ENCODE measurements at places on chromosomes 5 and 9.

GRCh38 chr5:34504967-34505366 is 151.2 kb upstream of the RAI14 start:
- no peak for DNase-seq

DNA sequence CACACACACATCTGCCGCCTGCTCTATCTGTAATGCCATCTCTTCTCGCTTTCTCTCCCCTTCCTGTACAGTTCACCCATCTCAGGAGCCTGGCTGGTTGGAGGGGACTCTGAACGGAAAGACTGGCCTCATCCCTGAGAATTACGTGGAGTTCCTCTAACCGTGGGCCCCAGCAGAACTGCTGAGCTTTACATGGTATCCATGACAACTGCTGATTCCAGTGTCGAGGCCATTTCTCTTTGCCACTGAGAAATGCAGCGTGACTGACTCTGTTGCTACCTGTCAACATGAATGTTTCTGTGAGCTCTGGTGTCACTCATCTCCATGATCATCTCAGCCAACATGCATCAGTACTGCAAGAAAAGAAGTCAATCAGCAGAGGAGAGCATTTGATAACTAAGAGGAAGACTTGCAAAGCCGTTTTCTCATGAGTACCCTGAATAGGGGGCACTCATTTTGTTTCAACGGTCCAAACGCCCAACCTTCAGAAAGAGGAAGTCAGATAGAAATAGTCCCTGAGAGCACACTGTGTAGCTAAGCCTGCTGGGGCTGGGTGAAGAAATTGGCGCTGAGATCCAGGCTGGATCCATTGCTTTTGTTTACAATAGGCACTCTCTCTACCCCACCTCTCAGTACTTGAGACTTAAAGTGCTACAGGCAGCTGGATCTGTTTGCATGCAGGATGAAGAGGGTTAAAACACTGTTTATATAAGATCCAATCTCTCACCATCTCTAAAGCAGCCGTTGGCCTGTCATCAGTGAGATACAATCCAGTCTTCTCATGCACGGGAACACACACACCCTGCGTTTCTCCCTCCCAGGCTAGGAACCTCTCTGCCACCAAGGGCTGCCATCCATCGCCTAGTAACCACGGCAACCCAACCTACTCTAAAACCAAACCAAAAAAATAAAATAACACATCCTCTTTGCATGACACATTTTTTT is 180.9 kb downstream of the NR3C1 start:
- DNase-seq = no peak

DNA sequence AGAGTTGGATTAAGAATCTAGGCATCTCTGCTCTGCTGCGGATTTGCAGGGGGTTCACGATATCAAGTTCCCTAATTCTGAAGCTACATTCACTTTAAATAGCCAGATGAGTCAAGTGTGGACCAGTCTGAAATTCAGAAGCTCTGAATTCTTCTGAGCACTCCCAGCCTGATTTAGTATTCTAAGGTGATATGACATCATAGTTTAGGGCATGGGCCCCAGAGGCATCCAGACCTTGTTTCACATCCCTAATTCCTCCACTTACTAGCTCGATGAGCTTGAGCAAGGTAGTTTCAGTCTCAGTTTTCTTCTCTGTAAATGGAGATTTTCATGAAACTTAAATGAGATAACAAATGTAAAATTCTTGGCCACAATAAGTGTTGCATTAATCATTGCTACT is 65.2 kb downstream of the TMEM167A start:
- DNase-seq = no peak

DNA sequence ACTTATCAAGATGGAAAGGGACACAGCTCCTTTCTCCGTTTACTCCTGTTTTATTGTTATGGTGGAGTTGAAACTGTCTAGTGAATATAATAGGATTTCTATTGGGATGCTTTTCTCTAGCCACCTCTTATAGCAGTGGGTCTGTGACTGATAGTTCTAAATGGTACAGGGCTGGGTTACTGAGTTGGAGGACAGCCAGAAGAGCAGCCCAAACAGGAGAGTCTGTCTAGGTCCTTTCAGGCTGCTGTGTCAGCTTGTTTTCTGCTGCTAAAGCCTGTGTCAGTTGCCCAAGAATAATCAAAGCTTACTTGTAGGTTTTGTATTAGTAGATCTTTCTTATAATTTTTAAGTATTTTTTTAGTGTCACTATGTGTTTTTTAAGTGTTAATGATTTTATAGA is 356.0 kb upstream of the SEMA6A start:
- DNase-seq = no peak

GRCh38 chr9:10112798-10113197 is 500.0 kb downstream of the PTPRD start:
- no peak for DNase-seq

GRCh38 chr9:34771007-34771406 is 61.1 kb upstream of the CCL21 start:
- DNase-seq = no peak

- DNase-seq = no peak
These were observed 758.5 kb upstream of the CTNND2 start for GRCh38 chr5:12662545-12663314.

GRCh38 chr5:103569313-103570060 is 6.9 kb upstream of the NUDT12 start:
- no peak for DNase-seq

DNA sequence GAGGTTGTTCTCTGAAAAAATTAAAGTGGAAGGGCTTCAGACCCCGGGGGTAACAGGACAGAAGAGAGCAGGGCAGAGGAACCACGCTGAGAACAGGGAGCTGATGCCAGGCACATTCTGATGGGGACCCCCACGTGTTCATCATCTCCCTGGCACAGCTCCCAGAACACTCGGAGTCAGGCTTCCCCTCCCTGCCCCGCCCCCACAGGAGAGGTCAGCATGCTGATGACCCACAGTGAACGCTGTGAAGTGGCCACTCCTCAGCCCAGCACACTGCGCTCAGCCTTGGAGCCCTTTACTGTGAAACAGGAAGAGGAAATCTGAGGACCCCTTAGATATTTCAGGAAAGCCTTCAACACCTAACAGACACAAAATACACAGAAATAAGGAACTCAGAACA is 16.4 kb downstream of the RETREG1 start:
- no peak for DNase-seq

DNA sequence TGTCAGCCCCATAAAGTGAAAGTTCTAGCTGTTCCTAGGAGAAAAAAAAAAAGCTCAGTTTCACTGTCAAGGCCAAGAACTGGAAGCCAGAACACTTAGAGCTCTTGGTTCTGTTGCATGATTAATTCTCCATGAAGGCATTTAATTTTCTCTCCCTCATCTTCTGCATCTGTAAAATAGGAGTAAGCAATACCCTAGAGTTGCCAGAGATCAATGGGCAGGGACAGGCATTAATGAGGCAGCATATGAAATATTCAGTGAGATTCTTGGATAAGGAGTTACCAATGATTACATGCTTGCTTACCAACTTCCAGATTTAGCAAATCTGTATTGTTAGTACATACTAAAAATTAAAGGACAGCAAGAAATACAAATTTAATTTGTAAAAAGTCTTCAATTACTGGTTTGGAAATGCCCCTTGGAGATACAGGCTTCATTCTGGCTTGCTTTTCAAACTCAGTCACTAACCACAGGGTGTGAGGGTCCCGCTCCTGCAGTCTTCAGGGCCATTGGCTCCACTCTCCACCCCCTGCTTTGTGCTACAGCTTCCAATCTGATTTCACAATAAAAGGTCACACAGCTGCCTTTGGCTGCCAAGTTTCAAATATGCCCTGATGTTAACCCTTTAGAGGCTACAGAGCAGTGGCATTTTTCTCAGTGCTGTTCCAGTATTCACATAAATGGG is 624.6 kb downstream of the BNC2 start:
- no peak for DNase-seq

DNA sequence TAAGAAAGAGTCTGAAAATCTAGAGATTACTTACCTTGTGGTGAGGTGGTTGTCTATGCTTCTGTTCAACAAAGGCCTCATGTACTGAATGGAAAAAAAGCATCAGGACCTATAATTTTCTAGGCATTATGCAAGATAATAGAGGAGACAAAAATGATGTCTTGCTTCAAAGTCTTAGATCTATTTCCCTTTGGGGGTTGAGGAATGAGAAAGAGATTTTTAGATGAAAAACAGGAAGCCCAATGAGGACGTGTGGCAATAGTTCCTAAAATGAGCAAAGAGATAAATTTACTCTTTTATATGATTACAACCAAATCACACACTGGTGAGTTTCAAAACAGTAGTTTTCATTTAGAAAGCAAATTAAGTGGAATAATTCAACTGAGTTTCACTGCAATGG is 99.5 kb downstream of the GHR start:
- no peak for DNase-seq

GRCh38 chr5:5685737-5686136 is 263.3 kb downstream of the ICE1 start:
- DNase-seq = no peak

DNA sequence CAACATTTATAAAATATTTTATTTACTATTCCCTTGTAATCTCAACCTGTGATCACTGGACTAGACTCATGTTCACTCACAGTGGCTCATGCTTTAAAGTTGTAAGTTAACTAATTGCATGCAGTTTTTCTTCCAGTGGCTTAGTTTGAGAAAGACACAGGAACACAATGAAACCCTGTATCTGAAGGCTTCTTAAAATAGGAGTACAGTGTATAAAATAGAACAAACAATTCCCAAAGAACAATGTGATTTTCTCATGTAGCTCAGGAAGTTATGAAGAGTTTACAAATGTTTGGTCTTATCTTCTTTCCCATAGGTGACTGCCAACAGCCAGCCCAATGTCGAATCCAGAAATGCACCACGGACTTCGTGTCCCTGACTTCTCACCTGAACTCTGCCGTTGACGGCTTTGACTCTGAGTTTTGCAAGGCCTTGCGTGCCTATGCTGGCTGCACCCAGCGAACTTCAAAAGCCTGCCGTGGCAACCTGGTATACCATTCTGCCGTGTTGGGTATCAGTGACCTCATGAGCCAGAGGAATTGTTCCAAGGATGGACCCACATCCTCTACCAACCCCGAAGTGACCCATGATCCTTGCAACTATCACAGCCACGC is 5.9 kb downstream of the RGMB start:
- no peak for DNase-seq

DNA sequence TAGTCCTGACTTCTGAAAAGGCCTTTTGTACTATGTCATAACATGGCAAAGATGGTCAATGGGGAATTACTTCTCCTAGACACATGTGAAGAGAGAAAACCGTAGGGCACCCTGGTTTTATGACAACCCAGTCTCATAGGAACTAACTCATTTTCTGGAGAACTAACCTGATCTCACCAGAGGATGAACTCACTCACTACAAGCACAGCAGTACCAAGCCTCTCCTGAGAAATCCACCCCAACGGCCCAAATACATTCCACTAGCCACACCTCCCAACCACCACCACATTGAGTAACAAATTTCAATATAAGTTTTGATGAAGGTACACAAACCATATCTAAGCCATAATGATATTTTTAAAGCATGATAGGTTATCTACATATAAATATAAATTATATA is 909.3 kb upstream of the CDH10 start:
- DNase-seq = no peak

DNA sequence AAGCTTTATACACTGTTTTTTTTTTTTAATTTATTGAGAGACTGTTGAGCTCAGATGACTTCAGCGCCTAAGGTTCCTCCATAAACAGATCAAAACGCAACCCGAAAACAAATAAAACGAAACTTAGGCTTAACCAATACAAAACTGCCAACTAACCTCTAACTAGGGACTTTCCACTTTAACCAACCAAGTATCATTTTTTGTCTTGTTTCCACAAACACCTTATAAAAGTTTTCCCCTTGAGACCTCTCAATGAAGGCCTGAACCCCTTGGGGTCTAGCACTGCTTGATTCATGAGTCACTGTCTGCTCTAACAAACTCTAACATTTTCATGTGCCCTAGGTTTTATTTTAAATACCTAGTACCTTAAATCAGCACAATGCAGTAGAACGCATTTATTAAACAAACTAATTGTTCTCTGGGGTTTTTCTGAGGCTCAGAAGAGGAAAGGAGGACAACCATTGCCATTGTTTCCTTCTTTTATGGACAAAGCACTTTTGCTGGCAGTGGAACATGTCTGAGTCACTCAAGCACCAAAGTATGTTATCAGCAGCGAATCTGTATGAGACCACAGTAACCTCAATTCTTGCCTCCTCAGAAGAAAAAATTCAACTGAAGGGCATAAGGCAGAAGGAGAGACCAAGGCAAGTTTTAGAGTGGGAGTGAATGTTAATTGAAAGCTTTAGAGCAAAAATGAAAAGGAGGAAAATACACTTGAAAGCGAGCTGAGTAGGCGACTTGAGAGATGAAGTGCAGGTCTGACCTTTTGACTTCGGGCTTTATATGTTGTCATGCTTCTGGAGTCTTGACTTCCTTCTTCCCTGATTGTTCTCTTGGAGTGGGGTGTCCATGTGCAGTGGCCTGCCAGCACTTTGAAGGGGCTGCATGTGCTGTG is 97.7 kb upstream of the HCN1 start:
- no peak for DNase-seq

- DNase-seq = no peak
These were observed 48.2 kb downstream of the SLC1A3 start for GRCh38 chr5:36654564-36654963.

DNA sequence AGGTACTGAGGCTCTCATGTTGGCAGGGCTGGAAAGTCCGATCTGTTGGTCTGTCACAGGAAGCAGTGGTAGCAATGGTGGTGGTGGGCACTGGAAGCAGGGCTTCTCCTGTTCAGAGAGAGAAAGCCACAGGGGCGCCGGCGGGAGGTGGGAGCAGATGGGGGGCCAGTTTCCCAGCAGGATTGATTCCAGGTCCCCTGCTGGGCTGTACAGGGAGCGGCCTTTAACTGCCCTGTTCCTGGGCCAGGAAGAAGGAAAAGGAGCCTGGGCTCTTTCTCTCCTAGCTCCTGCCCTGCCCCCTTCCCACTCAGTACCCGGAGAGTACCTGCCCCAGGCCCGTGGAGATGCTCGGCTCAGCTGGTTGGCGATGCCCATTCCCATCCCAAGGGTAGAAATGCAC is 2.6 kb upstream of the DAB2IP start:
- no peak for DNase-seq

DNA sequence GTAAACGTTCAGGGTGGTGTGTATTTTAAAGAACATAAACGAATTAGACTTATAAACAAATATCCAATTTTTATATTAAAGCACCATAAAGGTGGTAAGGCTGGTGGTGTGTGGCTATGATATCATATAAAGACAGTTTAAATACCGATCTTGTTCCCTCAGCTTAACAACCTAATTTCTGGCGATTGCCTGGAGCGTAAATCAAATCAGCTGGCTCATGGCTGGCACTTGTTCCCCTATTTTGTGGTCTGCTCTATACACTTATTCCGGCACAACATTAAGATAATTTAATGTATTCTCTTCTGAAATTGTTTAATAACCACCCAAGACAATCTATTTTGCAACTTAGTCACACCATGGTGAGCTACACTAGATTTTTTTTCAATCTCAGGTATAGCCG is 2.4 kb upstream of the HAPLN1 start:
- DNase-seq = no peak

DNA sequence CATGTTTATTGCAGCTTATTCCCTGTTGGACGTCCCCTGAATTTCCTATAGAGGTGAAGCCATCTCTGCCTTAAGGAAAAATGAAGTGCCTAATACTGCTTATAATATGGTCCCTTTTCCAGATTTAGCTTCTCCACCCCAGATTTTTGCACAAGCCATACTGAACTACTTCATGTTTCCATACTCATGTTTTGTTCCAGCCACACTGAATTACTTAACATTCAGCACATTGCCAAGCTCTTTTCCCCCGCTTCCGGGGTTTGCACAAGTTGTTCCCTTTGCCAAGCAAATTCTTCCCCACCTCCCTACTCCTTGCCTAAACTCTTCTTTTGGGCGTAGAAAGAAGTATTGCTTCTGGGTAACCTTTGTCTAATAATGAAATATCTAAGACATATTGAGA is 1.7 kb upstream of the CNTRL start:
- no peak for DNase-seq

GRCh38 chr5:159174511-159175168 is 34.7 kb downstream of the RNF145 start:
- no peak for DNase-seq
